ENCODE measurements at places on chromosomes 7 and 10.

GRCh38 chr7:41695661-41696322 lies 7.1 kb downstream of the INHBA start:
- no peak for DNase-seq

DNA sequence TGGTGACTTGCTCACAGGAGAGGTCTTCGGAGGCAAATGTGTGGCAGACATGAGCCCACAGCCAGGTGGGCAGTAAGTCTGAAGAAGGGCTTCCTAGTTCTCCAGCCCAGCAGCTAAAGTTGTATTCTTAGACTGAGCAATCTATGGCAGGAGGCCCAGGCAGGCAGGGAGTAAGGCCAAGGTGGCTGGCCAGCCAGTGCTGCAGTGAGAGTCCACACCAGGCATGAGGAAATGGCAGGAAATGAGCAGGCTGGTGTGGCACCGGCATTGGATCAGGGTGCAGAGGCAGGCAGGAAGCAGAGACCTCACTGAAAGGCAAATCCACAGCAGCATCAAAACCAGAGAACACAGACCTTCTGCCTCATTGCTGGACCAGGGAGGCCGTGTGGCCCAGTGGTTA lies 84.6 kb upstream of the PDE1C start:
- DNase-seq: no peak

DNA sequence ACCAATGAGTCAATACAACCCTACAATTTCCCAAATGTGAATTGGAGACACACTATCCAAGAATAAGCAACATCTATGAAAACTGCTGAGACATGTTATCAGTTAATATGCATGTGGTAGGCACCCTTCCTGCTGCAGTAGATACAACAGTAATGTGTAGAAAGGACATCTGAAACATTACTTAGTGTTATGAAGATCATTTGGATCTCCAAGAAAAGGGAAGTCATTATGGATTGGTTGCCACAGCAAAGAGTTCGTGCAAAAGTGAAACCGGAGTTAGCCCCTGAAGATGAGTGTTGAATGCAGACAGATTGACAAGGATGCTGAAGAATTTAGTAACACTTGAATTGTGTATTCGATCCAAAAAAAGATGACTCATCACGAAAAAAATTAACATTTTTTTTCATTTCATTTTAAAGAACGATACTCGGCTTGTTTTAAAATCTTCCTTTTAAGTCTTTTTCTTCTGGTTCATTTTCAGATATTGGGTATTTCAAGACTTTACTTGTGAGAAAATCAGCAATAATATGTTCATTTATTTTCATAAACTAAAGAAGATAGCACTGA lies 322.4 kb upstream of the KLF6 start:
- DNase-seq: no peak

DNA sequence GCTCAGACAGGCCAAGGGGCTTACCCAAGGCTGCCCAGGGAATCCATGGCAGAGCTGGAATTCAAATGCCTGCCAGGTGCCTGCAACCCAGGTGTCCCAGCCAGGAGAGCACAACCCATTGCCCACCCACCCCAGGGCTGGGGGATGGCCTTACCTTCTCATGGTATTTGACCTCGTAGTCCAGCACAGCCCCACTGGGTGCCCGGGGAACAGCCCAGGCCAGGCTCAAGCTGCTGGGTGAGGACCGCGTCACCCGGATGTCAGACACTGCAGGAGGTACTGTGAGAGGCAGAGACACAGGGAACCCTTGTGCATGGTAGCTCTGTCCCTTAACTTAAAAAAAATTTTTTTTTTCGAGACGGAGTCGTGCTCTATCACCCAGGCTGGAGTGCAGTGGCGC lies 9.0 kb downstream of the EPHB4 start:
- DNase-seq: no peak

DNA sequence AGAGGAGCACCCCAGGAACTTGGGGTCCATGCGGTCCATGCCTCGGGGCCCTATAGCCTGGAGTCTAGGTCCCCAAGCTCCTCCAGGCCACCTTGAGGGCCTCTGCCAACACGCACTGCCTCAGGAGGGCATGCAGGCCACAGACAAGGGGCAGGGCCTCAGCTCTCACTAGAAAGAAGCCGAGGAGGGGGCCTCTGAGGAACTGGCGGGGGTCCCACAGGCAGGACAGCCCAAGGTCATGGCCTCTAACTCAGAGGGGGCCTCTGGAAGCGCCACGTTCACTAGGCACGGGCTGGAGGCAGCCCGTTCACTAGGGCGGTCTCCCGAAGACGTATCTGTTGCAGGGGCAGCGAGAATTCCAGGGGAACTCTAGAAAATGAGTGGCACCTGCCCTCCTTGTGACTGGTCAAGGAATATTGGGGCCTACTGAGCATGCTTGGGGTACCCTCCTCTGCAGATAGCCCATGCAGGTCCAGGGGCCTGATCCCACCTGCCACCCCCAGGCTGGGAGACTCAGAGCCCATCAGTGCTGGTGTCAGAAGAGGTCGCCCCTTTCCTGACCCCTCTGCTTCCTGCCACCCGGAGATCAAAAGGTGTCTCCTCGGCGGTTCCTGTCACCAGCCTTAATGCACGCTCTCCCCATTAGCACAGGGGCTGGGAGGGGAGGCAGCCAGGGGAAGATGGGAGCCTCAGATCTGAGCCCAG lies 86.7 kb upstream of the RET start:
- no peak for DNase-seq

DNA sequence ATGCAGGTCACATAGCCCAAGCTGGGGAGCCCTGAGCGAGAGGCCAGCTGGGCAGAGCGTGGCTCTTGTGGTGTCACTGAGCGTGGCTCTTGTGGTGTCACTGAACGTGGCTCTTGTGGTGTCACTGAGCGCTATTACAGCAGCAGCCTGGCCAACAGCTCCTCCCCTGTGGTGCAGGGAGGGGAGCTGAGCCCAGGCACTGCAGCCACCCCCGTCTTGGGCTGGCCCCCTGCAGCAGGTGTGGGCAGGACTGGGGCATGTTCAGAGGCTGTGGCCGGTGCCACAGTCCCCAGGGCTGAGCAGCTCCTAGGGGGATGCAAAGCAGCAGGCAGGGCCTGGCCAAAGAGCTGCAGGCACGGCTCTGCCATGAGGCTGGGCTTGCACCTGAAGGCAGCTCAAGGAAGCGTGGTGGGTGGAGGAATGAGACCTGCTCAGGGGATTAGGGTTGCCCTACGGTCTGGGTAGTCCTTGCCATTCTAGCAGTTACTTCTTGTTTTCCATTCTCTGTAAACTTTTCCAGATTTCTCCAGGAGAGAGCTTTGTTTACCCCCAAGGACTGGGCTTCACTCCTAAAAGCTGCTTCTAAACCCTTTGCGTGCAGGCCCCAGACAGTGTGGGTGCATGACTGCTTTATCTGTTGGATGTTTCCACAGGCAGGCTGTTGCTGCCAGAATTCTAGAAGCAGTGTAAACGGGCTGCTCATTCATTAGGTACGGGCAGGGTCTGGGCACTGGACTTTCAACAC lies 29.2 kb downstream of the ZNF783 start:
- DNase-seq: no peak

DNA sequence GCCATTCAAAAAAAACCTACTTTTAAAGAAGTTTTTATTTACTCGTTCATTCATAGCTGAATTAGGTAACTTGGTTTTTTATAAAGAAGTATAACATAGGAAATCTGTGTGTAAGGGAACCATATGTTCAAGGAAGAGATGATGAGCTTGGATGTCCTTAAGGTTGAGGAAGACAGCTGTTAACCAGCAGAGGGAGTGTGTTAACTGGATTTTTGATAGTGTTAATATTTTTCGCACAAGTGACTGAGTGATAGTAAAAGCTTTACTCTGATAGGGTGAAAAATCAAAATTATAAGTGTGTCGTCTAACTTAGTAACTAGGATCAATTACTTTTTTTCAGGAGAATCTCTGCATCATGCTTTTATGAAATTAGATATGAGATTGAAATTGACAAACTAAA lies 134.7 kb downstream of the ARL5B start:
- DNase-seq: no peak

- no peak for DNase-seq
Observed at GRCh38 chr10:120019568-120019967, 127.0 kb downstream of the SEC23IP start.

DNA sequence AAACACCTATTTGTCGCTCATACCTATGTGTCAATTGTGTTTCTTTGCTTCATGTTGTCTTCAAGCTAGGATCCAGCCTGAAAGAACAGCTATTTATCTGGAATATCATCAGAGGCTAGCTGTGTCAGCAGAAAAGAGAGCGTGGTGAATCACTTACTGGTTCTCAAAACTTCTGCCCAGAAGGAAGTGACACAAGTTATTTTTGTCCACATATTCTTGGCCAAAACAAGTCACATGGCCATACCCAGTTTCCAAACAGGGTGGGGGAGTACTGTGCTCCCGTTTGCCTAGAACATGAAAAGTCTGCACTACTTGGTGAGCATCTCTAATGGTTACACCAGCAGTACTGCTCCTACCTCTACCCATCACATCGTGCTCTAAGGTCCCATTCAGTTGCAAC lies 160.9 kb upstream of the CSTF2T start:
- DNase-seq: no peak

DNA sequence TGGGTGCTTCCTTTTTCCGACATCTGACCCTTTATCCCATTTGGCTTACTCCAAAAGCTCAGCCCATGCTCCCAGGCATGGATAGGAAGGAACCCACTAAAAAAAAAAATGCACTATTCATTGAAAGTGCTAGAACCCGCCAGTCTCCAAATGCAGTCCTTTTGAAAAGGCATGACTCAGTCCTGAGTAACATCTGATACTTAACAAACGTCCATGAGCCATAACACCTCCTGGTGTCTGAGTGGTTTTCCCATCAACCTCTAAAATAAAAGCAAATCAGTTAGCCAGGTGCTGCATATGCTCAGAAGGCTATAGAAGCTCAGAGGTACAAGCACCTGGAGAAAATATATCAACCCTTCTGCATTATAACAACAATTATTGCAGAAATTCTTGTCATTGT lies 45.0 kb upstream of the CACUL1 start:
- no peak for DNase-seq

DNA sequence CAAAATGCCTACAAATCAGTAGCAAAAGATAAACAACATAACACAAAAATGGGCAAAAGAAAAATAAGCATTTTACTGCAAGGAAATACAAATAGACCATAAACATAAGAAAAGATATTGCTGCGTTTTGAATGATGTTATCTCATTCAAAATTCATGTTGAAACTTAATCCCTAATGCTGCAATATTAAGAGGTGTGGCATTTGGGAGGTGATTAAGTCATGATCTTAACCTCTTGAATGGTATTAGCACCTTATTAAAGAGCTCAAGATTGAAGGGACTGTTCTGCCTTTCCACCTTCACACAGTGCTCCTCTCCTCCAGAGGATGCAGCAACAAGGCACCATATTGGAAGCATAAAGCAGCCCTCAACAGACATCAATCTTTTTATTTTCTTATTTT lies 12.4 kb upstream of the TNKS2 start:
- no peak for DNase-seq

- no peak for DNase-seq
Observed at GRCh38 chr10:15306735-15307280, 64.3 kb downstream of the FAM171A1 start.

GRCh38 chr10:33521062-33521461 lies 186.6 kb upstream of the NRP1 start:
- DNase-seq: no peak

- DNase-seq: no peak
Observed at GRCh38 chr7:114925434-114925833, 3.5 kb downstream of the MDFIC start.

GRCh38 chr7:28957751-28958234 lies 337 bp downstream of the TRIL start:
- no peak for DNase-seq

DNA sequence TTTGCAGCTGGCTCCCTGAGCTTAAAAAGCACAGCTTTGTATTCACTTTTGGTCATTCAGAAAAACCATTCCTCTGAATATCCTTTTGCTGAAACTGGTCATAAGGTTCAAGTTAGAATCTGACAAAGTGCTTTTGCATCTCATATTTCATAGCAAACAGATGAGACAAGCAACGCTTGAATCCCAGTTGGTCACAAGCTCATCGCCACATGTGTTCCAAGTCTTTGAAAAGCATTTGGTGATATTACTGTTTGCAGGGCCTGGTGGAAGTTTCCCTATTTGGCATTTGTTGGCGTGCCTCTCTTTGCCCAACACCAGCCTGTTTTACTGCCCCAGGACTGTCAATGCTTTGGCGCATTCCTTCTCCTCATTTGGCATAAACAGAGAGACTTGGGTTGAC lies 10.3 kb downstream of the TACC2 start:
- DNase-seq: no peak

DNA sequence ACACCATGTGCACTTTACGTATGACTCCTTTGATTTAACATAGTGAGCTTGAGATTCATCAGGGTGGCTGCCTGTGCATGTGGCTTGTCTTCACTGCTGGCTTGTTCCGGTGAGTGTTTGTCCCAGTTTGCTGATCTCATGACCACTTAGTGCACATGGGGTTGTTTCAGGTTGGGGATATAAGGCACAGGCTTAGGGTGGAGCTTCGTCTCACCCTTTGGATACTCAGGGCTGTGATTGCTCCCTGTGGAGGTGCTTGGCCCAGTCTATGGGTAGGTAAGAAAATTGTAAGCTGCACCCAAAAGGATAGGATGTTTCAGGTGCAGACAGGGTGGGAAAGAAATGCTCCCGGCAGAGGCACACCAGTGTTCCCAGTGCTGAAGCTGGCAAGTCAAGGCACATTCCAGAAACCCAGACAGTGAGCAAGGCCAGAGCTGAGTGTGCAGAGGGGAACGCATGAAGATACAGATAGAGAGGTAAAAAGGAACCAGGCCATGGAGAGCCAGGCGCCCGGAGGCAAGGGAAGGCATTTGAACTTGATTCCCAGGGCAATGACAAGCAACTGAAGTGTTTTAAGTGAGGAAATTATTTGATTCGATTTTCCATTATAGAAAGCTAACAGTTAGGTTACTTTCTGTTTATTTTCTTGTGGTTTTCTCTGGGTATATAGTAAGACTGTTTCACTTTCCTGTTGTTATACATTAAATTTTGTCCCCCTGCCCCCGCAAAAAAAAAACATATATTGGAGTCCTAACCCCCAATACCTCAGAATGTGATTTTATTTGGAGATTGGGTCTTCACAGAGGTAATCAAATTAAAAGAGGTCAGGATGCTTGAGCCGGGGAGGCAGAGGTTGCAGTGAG lies 289.8 kb upstream of the KLF6 start:
- DNase-seq: no peak

DNA sequence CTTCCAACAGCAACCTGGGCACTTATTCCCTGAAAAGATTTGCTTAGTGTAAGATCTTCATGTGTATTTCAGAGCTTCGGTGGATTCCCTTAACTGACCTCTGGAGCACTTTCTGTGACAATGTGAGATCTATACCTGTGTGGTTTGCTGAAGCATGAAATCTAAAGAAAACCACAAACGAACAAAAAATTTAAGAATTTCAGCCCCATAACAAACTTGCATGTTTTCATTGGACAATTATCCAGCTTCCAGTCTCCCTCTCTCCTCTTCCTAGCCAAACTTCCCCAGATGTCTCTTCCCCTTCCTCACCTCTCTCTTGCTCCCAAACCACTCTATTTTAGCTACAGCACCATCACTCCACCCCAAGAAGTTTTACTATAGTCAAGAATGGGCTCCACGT lies 279.9 kb upstream of the SORCS1 start:
- no peak for DNase-seq

DNA sequence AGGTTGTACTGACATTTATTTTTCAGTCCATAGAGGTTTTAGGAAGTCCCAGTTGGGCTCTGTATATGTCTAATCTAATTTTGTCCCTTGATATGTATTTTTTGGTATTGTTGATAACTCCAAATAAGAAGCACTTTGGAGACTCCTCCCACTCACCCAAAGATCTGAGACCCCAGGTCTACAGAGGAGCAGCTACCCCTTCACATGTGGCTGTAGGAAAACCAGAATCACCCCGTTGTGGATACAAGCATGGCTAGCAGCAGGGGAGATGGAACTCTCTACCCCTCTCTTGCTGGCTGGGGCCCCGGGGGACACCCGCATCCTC lies 9.4 kb downstream of the HHEX start:
- DNase-seq: no peak

Measured in stimulated activated CD4-positive, alpha-beta T cell treated with anti-CD3 and anti-CD28 coated beads, Interleukin-15, amount 100 ng/mL, for 1 hour (primary cell).